ENCODE measurements at places on chromosomes 12 and 14.

DNA sequence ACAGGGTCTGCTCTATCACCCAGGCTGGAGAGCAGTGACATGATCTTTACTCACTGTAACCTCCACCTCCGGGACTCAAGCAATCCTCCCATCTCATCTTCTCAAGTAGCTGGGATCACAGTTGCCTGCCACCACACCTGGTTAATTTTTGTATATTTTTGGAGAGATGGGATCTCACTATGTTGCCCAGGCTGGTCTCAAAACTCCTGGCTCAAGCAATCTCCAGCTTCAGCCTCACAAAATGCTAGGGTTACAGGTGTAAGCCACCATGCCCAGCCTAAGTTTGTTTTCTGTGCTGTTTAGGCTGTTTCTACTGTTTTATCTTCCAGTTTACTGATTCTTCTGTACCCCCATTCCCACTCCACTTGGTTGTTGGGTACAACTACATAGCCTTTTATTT, 66.3 kb downstream of the INSM2 start:
- DNase-seq, result no peak

DNA sequence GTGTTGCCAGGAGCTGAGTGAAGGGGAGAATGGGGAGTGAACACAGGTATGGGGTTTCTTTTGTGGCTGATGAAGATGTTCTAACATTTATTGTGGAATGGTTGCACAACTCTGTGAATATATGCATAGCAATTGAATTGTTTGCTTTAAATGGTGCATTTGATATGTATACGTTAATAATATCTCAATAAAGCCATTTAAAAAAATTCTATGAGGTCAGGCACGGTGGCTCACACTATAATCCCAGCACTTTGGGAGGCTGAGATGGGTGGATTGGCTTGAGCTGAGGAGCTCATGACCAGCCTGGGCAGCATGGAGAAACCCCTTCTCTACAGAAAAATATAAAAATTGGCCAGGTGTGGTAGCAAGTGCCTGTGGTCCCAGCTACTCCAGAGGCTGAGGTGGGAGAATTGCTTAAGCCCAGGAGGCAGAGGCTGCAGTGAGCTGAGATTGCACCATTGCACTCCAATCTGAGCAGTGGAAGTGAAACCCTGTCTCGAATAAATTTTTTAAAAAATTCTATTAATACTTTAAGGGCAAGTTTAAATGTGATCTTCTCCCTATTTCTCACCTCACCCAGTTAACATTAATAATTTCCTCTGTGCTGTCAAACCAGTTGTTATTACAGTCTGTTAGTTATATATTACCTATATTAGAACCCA, 65.3 kb downstream of the DENND5B start:
- no peak for DNase-seq

GRCh38 chr12:91091916-91092715, 19.2 kb downstream of the LUM start:
- no peak for DNase-seq

DNA sequence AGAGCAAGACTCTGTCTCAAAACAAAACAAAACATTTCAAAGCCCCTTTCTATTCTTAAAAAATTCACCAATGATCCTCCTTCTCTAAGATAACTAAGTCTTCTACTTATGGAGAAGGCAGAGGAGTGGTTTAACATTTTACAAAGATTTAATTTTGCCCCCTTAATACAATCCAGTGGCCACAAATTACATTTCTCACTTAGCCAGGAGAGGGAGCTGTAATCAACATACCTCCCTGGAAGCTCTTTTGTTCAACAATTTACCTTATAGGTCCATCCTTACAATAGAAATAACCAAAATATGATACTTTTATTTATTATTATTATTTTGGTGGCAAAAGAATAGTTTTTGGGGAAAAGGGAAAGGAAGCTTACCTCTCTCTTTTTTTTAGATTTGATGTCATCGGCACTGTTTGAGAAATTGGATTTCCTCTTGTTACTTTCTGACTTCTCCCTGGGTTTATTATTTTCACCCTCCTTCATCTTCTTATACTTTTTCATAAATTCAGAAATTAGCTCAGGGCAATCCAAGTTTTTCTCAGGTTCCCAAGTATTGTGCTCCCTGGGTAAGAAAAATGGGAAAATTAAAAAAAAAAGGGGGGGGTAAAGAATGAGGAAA, 28.1 kb downstream of the CBX5 start:
- peak; percentile 62 for DNase-seq

DNA sequence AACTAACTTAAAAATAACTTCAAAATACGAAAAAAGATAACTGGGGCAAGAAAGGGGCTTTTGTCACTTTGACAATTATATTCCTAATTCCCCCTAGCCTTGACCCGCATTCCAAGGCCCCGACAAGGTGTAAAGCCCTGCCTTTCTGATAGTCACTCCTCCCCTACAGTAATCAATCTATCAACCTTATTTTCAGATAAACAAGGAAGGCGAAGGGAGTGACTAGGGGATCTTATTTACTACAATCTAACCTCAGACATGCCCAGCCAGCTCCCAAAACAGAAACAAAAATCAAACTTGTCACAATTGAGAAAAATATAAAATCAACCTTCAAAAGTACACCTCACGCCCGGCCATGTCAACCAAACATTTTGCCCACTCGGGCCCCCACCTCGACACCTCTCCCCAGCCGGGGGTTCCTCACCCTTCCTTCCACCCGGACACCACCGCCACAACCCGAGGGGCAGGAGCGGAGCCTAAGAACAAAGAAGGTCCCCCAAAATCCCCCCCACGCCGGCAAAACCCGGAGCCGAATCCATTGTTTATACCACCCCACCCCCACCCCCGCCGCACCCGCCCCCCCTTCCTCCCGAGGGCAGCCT, 562 bp downstream of the ZFYVE1 start:
- no peak for DNase-seq
